ENCODE measurements at places on chromosomes 5 and 9.

- no peak for DNase-seq
Observed at GRCh38 chr5:116374434-116374852, 200.2 kb downstream of the SEMA6A start.

GRCh38 chr9:104748359-104749031, 1.0 kb downstream of the NIPSNAP3A start:
- no peak for DNase-seq

GRCh38 chr5:128358826-128359225, 179.2 kb downstream of the FBN2 start:
- no peak for DNase-seq

GRCh38 chr5:135547590-135548254, 12.0 kb upstream of the NEUROG1 start:
- no peak for DNase-seq

GRCh38 chr9:135517407-135517822, 3.8 kb upstream of the LCN1 start:
- DNase-seq = no peak

DNA sequence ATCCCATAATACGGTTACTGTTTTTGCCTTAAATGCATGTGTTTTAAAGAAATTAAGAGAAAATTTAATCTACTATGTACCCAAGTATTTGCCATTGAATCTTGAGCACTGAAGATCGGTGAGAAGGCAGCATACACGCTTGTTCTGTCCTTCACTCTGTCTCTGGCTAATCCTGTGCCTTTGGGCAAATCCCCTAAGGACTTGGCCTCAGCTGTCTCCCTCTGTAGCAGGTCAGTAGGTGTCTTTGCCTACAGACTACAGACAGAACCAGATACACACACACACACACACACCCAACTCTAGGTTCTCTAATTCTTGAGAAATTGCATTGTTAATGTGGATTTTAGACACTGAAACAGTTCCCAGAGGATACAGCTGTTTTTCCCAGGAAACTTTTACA, 117.4 kb downstream of the WDR41 start:
- DNase-seq = no peak

DNA sequence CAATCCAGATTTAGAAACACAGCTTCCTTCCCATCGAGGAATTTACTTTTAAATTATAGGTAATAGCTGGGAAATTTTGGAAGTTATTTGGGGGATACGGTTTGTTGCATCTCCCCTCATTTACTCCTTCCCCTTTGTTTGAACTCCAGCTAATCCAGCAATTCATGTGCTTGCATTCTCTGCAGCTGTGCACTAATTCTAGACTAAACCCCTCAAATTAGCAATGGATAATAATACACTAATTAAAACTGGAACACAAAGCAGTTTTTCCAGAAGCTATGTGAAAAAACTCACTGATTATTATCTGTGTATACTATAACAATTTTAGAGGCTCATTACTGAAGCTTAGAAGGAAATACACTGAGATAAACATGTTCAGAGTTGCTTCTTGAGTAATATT, 751.2 kb upstream of the ZNF608 start:
- no peak for DNase-seq

DNA sequence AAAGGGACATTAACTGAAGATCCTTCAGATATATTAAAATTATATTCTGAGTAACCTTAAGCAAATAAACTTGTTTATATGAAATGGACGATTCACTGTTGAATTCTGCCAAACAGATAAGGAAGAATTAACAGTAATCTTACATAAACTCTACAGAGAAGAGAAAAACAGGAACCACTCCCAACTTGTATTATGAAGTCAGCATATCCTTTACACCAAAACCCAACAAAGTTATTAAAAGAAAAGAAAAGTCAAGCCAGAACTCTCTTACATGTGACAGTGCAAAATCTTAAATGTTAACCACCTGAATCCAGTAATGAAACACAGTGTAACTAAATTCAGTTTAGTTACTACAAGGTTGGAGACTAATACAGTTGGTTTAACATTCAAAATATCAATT, 185.8 kb downstream of the DEPDC1B start:
- DNase-seq = no peak

GRCh38 chr9:38263532-38263931, 129.0 kb upstream of the ALDH1B1 start:
- no peak for DNase-seq

DNA sequence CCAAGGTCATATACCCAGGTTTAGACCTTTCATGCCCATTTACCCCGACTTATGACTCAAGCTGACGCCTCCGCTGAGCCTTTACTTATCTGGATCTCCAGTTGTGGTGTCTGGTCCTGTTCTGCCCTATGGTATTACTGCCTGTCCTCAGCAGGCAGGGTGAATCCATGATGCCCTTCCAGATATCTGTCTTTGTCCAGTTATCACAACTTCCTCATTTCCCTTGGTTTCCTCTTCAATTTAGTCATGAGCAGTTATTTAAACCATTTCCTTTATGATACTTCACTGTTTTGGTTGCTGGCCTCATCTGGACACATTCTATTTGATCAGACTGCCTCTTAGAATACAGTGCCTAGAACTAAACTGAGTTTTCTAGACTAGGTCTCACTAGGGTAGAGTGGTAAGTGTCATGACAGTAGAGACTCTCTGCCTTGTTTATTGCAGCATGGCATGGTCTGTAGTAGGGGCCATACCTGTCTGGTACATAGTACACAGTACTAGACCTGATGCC, 93.3 kb downstream of the MELK start:
- no peak for DNase-seq

- DNase-seq = no peak
Observed at GRCh38 chr5:37767961-37768360, 71.9 kb downstream of the GDNF start.

- DNase-seq = no peak
Observed at GRCh38 chr5:137084016-137084415, 415.1 kb downstream of the SPOCK1 start.

GRCh38 chr9:116051528-116051927, 102.1 kb upstream of the PAPPA start:
- DNase-seq = no peak

GRCh38 chr5:126471875-126472537, 48.8 kb downstream of the GRAMD2B start:
- no peak for DNase-seq

GRCh38 chr5:1943481-1943880, 60.8 kb upstream of the IRX4 start:
- no peak for DNase-seq

DNA sequence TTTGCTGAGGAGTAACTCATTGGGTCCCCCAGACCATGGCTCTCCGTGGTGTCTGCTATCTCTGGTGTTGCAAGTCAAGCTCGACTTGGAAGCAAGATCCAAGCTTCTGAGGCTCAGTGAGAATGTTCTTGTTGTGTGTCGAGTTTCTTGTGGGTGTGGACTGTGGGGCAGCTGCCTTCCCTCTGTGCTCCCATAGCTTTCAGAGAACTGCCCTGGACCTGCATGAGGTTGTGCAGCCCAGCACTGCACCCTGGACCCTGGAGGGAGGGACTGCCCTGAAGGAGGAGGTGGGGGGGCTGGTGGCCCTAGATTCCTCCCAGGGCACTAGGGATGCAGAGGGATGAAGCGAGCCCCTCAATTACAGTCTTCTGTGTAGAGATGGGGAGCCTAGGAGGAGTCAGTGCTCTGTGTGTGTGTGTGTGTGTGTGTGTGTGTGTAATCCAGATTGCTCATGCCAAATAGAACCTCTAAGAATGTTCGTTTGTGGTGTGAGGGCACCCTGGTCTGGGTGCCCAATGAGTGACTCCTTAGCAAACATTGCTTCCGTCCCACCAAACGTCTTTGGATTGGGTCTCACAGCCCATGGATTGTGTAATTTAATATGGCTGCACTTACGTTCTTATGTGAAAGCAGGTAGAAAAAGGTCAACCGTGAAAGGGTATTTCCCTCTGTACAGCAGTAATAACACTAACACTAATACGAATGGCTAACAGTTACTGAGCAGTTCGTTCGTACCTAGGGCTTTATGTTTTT, 143.3 kb upstream of the LMX1B start:
- DNase-seq = no peak

DNA sequence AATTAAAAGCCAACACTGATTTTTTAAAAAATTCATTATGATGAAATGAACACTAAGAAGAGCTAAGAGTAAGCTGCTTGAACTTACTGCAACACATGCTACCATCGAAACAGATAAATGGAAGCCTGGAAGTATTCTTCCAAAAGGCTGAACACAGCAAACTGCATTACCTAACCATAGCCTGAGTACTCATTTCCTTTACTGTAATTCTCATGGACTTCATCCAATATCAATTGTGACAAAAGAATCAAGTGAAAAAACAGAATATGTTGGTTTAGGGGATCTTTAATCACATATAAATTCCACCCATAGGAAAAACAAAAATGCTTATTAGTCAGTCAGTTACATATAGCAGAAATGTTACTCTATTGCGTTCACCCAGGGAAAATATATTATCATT, 68.5 kb downstream of the DROSHA start:
- DNase-seq = no peak

- no peak for DNase-seq
Observed at GRCh38 chr5:27318701-27319100, 280.3 kb upstream of the CDH9 start.

- no peak for DNase-seq
Observed at GRCh38 chr9:113649855-113650206, 186.3 kb downstream of the RGS3 start.

DNA sequence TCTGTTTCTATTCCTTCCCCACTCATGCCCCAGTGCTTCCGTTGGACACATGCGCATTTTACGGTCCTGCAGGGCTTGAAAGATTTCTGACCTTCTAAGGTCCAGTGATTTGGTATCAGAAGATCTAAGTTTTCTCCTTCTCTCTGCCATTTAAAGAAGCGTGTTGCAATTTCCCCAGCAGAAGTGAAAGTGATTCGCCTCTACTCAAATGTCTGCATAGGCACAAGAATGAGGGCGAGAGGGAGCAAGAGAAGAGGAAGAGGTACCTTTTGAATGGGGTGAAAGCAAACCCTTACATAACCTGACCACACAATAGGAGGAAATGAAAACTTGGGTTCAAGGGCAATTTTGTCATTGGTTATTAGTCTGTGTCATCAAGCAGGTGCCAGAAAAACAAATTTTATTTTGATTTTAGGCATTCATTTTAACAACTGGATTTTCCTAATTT, 31.7 kb upstream of the NR3C1 start:
- DNase-seq = no peak

- no peak for DNase-seq
Observed at GRCh38 chr5:140151144-140152021, 23.6 kb upstream of the CYSTM1 start.

- no peak for DNase-seq
Observed at GRCh38 chr5:156800929-156801328, 49.2 kb upstream of the PPP1R2B start.

DNA sequence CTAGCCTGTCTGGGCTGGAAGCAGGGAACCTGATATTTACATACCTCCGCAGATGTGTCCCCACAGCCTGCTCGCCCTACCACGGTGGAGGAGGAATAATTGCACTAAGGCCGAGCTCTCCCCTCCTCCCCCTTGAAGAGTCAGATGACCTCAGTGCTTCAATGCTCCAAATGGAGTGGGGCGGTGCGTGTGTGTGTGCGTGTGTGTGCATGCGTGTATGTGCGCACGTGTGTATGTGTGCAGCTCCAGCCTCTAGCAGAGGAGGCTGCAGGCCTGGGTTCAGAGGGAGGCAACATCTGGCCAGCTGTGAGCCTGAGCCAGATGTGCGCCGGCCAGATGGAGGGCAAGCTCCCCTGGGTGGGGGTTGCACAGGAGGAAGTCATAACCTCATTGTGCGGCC, 90.5 kb downstream of the NRG2 start:
- DNase-seq = no peak

GRCh38 chr9:126591083-126591482, 22.6 kb upstream of the LMX1B start:
- DNase-seq = no peak

GRCh38 chr5:81544351-81545018, 150.6 kb upstream of the ACOT12 start:
- DNase-seq = no peak

- DNase-seq = no peak
Observed at GRCh38 chr5:52269859-52270258, 517.9 kb upstream of the ITGA1 start.

DNA sequence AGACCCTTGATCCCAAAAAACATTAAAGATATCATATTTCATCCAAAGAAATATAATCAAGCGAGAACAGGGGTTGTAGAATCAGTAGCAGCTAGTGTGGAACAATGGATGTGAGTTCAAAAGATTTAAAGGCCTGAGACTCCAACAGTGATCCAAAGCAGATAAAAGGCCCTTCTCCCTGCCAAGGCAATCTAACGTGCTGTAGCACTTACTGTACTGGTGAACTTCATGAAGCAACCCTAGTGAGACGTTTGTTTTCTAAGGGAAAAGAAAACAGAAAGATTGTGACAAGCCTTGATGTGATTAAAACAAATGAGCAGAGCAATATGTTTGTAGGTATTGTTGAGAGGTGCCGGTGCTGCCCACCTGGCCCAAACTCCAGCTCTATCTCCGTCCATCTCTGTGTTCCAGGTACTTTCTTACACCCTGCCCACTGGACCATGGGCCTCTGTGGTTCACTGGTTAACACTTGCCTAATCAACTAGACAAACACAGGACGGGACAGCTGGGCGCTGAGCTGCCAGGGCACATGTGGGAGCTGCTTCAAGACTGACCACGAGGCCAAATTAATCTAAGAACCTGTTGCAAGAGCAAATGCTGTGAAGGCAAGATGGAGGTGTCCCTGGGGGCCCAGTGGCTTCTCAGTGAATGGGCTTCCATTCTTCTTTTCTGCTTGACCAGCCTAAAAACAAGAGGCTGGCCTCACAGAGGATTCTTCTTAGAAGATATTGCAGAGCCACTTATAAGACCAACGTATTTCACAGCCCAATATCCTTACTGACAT, 265.5 kb downstream of the CWC27 start:
- peak; percentile 21 for DNase-seq

DNA sequence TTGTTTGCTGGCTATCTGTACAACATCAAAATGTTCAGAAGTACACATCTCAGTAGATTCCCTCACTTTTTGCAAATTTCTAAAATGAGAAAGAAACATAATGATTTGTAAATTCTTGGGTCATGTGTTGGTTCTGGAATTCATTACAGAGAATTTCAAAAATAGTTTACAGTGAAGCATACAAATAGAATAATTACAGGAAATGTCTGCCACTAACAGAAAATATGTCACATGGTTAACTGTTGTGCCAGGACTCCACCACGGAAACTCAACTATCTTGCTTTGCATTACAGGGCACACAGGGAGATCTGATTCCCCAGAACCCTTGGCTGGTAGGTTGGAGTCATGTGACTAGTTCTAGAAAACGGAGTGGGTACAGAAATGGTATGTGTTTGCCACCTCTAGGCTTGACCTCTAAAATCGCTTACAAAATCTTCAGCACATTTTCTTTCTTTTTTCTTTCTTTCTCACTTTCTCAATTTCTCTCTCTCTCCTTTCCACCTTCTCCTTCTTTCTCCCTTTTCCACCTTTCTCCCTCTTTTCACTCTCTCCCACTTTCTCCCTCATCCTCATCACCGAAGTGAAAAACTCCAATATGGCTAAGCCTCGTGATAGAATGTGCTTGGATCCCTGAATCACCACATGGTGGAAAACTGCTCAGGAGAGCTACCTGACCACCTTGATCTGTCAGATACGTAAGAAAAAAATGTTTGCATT, 32.4 kb downstream of the RASEF start:
- DNase-seq = no peak

- no peak for DNase-seq
Observed at GRCh38 chr9:92044936-92045335, 70.3 kb downstream of the SPTLC1 start.

Data from activated T-cell treated with anti-CD3 and anti-CD28 coated beads, Interleukin-2, amount 50 U/mL, for 1 hour (primary cell).